HCEC 1CT (cell line): ENCODE measurements at places on chromosomes 3 and 15.
A peak's percentile ranks its signal among the peaks of the same experiment; 100 is the strongest.

DNA sequence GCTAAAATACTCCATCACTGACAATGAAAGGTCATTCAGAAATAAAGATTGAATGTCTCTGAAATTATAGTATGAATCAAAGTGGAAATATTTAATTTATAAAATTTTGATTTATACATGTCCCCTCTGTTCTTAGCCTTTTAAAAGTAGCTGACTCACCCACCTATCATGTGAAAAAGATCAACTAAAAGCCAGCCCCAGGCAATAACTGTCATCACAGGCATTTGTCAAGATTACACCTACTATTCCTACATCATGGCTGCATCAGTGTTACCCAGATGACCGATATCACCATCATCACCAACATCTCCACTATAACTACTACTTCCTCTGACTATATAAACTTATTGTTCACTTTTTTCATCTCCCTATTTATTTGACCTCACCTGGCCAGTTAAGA lies 14.3 kb upstream of the PIK3R4 start:
- peak; percentile 9 for DNase-seq

DNA sequence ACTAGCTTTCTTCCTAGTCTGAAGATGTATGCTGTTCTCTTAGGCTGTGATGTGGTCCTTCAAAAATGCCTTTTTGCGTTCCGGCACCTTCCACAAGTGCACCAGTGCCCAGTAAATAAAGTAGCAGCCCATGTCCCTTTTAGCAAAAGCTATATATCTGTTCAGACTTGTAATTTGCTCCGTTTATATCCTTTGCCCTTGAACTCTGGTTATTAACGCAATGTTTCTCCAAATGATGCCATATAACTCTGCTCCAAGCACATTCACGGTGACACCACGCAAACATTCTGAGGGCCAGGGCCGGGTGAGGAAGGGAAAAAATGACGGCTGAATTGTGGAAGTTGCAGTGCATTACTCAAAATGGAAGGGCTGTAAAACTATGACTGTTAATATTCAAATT lies 1001.1 kb upstream of the NR2F2 start:
- no peak for DNase-seq

DNA sequence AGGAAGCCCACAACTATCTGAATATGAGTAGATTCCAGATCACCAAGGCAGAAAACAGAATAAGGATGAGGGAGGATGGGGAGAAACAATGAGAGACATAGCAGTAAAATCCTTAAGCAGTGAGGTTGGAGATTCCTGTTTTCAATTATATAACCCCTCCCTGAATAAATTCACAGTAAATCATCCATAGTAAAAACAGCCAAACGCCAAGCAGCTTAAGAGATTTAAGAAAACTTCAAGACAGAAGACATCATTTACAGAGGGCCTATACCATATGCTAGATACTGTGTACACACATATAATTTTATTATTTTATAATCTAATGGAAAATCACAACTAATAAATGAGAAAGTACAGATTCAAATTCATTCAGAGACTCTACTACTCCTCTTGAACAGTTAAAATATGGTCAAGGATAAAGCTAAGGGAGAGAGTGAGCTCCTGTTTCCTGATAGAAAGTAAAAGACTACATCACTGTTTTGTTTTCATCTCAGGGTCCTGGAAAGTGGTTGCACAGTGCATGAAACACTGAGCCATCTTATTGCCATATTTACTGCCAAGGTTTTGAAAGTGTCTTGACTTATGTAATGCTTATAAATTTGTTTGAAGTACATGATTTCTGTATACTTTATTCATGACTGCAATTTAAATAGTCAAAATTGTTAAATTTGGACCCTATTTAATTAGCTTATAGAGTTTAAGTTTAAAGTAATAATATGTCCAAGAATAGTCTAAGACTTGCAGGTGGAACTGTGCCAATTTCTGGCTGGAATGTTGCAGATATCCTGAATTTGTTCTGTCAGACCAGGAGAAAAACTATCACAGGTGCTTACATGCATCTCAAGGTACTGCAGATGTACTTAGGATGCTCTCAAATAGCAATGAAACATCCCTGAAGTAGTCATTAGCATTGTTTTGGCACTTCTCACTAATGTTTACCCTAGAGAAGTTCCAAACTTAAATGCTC lies 141.4 kb downstream of the TBL1XR1 start:
- no peak for DNase-seq

DNA sequence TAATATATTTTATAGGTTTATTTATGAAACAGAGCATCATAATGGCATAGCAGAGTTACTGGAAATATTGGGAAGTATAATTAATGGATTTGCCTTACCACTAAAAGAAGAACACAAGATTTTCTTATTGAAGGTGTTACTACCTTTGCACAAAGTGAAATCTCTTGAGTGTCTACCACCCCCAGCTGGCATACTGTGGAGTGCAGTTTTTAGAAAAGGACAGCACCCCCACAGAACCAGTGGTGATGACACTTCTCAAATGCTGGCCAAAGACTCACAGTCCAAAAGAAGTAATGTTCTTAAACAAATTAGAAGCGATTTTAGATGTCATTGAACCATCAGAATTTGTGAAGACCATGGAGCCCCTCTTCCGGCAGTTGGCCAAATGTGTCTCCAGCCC lies 58.1 kb downstream of the DNAH1 start:
- no peak for DNase-seq

DNA sequence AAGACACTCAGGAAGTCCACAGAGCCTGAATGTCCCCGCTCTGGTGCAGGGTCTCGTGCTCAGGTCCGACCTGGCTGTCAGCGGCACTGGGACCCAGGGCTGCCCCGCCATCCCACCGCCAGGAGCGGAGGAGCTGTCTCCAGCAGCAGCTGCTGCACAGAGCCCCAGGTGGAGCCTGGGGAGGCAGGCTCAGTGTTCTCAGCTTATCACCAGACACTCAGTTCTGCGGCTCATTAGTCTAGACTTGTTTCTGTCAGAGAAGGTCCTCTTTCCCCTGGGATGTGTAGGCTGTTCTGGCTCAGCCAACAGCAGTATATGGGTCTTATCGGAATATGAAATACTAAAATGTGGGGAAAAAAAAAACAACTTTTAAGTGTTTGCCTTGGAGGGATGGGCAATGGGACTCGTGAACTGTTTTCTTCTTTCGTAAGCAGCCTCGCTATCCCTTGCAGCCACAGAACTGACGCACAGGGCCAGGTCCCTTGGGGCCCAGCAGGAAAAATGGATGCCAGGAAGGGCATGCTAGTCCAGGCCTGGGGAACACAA lies 75.9 kb downstream of the KLF13 start:
- no peak for DNase-seq

DNA sequence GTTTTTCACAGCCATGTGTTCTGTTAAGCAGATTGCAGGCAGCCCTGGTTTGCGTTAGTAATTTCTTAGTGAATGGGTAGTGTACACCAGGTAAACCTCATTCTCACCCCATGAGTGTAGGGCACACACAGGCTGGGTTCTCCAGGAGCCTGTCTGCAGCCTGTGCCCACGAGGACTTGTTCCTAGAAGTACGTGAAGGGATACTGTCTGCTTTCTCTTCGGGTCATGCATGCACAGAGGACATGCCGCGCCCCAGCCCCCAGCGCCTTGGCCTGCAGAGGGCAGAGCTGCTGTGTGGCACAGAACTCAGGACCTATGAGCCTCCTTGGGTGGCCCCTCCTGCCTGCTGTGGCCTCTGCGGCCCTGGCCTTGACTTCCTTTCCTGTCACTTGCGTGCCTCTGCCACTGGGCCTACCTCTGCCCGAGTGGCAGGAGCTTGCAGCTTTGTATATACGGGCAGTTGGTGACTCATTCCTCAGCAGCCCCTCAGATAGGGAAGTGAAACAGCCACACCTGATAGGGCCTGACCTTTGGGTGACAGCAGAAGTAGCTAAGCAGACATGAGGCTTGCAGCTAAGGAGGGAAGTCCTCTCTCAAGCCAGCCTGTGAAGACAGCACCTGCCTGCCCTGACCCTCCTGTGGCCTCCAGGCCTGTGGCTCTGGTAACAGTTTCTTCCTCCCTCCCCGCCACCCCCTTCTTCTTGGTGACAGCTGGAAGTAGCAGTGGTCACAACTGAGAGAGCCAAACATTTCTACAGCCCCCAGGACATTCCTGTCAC lies 19.5 kb downstream of the PPCDC start:
- DNase-seq: peak; percentile 24

DNA sequence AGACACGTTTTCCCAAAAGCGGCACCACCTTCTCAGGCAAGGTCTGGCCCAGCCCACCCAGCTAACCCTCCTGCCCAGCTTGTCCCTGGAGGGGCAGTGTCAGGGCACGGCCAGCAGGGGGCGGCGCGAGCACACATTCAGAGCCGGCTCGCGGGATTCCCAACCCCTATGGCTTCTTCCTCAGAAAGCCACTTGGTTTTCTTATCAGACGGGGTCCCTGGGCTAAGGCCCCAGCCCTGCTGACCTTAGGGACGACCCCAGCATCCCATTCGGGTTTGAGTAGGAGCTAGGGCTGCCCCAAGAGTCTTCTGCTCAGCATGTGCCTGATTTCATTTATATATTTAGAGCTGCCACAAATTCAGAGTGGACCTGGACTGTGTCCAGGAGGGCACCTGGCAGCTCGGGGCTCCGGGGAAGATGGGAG lies 14.5 kb downstream of the RLBP1 start:
- peak; percentile 51 for DNase-seq

DNA sequence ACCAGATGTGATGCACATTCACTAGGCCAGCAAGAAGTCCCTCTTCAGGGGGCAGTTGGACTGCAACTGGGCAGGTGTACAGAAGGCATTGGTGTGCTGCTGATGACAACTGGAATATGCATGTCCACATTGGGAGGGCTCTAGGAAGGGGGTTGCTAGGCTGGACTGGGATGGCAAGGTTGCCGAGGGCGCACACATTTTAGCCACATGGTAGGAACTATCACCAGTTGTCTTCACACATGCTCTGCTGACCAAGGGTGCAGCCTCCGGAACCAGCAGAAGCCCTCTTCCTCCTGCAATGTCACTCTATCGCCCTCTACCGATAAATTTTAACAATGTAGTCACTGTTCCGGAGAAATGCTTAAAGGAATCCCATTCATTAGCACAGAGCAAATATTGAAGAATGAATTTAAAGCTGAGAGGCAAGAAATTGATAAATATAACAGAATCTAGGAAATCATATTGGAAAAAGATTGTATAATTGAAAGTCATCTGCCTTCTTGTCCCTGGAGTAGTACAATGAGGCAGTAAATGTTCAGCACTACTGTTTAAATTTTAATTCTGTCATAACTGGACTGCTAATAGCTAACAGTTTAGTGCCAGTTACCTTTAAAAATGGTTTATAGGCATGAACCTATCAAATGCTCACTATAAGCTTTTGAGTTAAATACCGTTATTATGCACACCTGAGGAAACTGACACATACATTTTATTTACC lies 22.6 kb upstream of the LYSMD4 start:
- DNase-seq: peak; percentile 65

DNA sequence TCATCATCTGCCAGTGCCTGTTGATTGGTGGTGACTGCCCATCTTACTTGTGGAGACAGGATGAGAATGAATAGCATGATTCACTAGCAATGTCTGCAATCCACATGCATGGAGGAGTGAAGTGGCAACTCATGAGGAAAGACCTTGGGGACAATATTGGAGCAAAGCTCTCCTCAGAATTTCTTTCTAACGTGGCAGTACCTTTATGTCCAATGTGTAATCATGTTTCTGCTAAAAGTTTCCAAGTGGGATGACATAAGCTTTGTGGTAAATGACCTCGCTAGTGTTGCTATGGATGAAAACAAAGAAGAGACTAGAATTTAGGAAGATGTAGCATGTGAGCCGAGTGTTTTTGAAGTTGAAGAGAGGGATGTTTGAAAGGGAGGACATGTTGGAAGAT lies 117.8 kb downstream of the CPNE4 start:
- DNase-seq: no peak

GRCh38 chr3:141992512-141992911 lies 116.1 kb downstream of the ATP1B3 start:
- DNase-seq: no peak

GRCh38 chr3:116059421-116060096 lies 385.7 kb downstream of the LSAMP start:
- peak; percentile 83 for DNase-seq

GRCh38 chr3:113213896-113214587 lies 2.7 kb downstream of the BOC start:
- no peak for DNase-seq

DNA sequence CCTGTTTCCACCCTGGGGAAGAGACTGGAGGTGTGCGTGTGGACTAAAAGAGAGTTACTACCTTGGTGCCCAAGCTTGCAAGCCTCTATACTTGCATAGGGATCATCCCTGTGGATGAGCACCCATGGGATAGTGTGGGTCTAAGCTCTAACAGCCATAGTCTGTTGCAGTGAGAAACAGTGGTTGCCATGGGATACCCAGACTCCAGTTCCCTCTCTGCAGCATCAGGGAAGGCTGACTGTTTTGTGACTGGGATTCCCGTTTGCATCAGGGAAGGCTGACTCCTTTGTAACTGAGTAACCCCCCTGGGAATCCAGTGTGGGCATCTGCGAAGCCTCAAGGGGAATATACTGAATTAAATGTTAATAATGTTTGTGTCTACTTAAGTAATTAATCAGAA lies 196.1 kb downstream of the ZNF621 start:
- no peak for DNase-seq

DNA sequence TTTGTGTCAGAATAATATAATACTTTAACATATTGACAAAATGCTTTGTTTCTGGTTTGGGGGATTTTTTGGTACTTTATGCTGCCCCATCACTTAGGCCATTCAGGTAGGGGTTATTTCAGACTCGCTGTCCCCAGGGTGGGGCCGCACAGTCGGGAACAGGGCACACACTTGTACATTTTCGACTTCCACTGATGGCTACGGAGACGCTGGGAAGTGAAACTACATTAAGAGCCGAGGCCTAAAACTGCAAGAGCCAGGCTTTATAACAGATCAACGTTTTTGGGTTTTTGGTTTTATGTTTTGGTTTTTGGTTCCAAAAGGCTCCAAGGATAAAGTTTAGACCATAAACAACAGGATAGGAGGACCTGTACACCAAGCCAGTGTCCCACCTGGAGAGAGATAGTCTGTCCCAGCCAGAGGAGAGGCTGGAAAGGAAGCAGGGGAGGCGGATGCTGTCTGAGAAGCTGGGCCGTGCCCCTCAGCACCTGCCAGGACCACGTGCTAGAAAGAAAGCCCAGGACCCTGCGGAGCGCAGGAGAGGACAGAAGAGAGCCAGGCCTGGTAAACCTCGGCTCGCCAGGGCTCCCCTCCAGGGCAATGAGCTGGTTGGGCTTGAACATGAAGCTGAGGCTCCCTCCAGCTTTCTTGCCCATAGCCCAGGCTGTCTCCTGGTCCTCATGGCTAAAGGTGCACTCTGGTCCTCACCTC lies 111.7 kb downstream of the CHSY1 start:
- no peak for DNase-seq

- DNase-seq: peak; percentile 6
Observed at GRCh38 chr15:43410572-43411214, 39.8 kb downstream of the TUBGCP4 start.

GRCh38 chr15:99928429-99928981 lies 195.3 kb upstream of the LYSMD4 start:
- DNase-seq: peak; percentile 56

DNA sequence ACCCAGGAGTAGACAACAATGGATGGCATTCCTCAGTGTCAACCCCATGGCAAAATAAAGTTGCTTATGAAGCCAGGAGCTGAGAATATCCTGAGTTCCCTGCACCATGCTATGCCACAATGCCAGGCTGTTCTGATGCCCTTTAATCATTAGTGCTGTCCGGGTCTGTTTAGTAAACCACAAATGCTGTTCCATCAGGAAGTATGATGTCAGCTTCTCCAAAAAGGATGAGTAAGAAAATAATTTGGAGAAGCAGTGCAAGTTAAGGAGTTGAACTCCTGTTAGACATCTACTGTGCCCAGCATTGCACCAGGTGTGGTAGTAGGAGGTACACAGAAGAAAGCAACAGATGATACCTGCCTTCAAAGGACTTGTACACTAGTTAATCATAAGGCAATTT lies 67.9 kb upstream of the GUCA1C start:
- no peak for DNase-seq
